ENCODE measurements at places on chromosomes 11 and 22.

DNA sequence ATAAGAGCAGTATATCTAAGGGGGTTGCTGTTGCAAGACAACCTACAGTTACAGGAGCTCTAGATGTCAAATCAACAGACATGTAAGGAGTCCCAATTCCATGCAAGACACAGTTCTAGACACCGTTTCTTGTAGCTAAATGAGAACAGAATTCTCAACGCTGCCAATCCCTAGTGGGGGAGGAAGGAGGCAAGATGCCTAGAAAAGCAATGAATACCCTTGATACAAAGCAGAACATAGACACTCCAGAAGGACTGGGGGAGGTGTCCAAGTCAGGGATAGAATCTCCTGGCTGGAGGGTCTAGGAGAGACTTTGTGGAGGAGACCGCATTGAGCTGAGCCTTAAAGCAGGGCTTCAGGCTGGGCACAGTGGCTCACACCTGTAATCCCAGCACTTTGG is 280.2 kb downstream of the BUD13 start:
- DNase-seq, result no peak
- no peak overlapping the region for H3K4me3 ChIP-seq
- no peaks in the 10 kb centered on the region for H3K36me3 ChIP-seq
- H3K4me1 ChIP-seq, result no peaks in the 10 kb centered on the region
- no peak overlapping the region for H3K27ac ChIP-seq

DNA sequence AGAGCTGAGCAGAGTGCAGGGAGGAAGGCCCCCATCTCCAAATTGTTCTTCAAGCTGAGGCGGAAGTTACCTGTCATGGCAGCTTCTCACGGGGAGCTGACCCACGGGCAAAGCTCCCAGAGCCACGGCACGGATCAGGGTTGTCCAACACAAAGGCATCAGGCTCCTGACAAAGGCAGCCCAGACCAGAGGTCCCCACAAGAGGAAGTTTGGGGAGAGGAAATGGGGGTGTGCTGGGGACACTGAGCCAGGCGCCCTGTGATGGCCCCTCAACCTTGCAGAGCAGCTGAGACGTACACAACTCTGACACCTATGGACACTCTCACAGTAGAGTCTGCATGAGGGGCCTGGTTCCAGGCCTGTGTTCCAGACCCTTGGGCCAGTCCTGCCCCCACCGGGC is 95.6 kb downstream of the CTTN start:
- no peaks in the 10 kb centered on the region for H3K4me1 ChIP-seq
- no peak overlapping the region for H3K4me3 ChIP-seq
- H3K36me3 ChIP-seq, result no peaks in the 10 kb centered on the region
- no peaks in the 10 kb centered on the region for H3K27me3 ChIP-seq
- no peak for DNase-seq

- no peak for DNase-seq
- no peak overlapping the region for H3K4me3 ChIP-seq
- H3K36me3 ChIP-seq, result no peaks in the 10 kb centered on the region
- H3K27me3 ChIP-seq, result peaks cover 15% of the 10 kb centered on the region
These were observed 16.2 kb upstream of the MMP13 start for GRCh38 chr11:102971766-102972165.

DNA sequence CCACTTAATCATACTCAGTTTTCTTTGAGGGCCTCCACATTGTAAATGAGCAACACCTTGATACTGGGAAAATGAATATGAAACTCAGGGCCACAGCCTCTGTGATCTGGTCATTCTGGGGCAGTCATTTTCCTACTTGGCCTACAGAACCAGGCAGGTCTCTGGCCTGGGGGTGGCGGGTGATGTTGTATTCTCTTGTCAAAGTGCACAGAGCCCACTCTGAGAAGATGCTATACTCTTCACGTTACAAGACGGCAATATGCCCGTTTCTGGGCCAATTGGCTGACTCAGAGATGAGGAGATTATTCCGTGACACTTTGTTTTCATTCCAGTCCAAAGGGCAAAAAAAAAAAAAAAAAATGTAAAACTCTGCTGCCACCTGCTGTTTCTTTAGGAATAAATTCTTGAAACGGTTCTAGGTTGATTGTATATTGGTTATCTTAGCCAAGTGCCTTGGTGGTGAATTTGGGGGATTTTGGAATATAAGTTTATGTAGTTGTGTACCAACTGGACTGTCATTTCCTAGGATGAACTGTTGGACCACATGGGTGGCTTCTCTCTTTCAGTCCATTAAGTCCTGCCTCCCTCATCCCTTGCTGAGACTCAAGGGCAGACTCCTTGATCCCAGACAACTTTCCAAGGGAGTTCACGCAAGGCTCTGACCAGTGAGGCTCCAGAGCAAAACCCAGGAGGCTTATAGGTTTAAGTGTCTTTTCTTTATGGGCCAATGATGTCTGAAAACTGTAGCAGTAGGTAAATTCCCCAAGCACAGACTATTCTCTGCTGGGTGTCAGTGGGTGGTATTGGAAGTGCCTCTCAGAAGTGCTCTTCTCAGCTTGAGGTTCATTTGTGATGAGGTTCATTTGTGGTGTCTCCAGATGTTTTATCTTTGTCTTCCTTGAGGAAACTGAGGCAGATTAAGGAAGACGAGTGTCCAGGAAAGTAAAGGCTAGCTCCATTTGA is 18.2 kb downstream of the ADM start:
- peaks cover 7% of the 10 kb centered on the region for H3K4me1 ChIP-seq
- H3K4me3 ChIP-seq, result no peak overlapping the region
- H3K36me3 ChIP-seq, result no peaks in the 10 kb centered on the region
- peak; percentile 45 for DNase-seq
- H3K27ac ChIP-seq, result no peak overlapping the region
- H3K27me3 ChIP-seq, result peaks cover 14% of the 10 kb centered on the region
